Glomerular endothelial cell (primary cell): ENCODE measurements at places on chromosomes 2 and 18. TPM values are rescaled to one million over a fixed set of nuclear protein-coding genes. Genes with fewer than 3 reads are reported as not detected.

- DNase-seq: no peak
Observed at GRCh38 chr2:138818556-138818955, 38.4 kb upstream of the NXPH2 start.

DNA sequence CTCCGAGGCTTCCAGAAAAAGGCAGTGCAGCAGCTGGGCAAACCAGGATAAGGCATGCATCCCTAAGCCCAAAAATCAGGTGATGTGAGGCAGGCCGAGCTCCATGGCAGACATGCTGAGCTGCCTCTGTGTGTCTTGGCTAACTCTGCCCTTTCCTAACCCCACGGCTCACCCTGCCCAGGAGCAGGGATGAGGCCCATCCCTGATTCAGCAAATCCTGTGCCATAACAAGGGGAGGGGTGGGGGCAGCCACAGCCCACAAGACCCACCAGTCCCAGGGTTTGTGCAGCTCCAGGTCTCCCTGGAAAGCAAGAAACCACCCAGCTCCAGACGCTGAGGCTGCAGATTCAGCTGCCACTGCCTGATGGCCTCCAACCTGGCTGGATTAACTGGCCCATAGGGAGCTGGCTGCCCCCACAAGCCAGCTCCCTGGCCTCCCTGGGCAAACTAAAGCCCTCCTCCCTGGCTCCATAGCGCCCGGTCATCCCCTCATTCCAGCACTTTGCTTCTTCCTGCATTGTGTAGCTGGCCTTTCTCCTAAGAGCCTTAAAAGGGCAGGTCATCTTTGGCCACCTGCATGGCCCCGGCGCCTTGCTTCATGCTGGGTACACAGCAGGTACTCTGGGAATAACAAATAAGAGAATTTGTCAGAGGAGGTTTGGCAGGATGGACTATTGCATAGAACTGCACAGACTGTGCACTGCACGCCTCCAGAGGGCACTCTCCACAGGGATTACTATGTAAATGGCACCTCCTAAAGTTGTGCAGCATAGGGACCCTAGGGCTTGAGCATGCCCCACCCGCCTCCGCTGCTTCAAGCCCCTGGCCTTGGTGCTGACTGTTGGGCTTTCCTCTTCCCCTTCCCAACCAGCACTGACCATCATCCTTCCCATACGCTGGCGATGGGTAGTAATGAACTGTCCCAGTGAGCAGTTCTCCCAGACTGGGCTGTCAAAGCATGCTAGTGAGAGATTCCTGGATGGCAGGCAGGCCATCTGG lies 10.7 kb downstream of the STEAP3 start:
- DNase-seq: no peak

DNA sequence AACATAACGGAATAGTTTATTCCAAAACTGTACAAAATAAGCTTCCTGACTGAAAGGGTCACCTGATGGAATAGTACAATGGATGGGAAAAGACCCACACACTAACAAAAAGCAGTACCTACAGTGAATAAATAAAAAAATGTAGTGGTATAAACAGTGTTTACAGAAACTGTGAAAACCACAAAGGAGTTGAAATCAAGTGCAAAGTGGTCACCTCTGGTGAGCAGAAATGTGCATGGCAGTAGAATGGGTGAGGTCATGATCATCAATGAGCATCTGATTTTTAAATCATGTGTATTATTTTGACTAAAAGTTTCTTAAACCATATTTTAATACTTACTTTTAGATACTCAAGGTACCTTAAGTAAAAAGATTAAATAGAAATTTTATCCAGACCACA lies 11.4 kb downstream of the WDSUB1 start:
- DNase-seq: no peak

EFR3B gene
- total RNA-seq: 0.92 and 1.5 TPM in 2 replicates

IL1F10 gene
- not detected in 2 replicates for total RNA-seq
